ENCODE measurements at places on chromosomes 3 and 15. TPM values are rescaled to one million over a fixed set of nuclear protein-coding genes. Genes with fewer than 3 reads are reported as not detected.

The PRKAR2A gene
- polyA plus RNA-seq = 23.0 TPM

The FGF7 gene
- 56.4 TPM for polyA plus RNA-seq

The UPK1B gene
- 19.5 TPM for polyA plus RNA-seq

The MRAS gene
- 58.0 TPM for polyA plus RNA-seq

The SV2B gene
- 1.2 TPM for polyA plus RNA-seq

The SERINC4 gene
- polyA plus RNA-seq = 0.61 TPM

The DPPA2 gene
- not detected for polyA plus RNA-seq

The RPL14 gene
- 1,293 TPM for polyA plus RNA-seq

The ISLR2 gene
- 2.0 TPM for polyA plus RNA-seq

The ARL13B gene
- 9.6 TPM for polyA plus RNA-seq

The SEMA6D gene
- polyA plus RNA-seq = 2.5 TPM

The LXN gene
- polyA plus RNA-seq = 27.1 TPM

The TFG gene
- polyA plus RNA-seq = 64.7 TPM

The CRYGS gene
- polyA plus RNA-seq = 1.3 TPM

The SYNPR gene
- polyA plus RNA-seq = not detected

The DTX3L gene
- polyA plus RNA-seq = 12.8 TPM

The CDCP1 gene
- polyA plus RNA-seq = 2.0 TPM

The WDR82 gene
- 73.7 TPM for polyA plus RNA-seq

The KCNMB2 gene
- polyA plus RNA-seq = 0.06 TPM

The DGKG gene
- polyA plus RNA-seq = 4.2 TPM

The POMGNT2 gene
- 39.8 TPM for polyA plus RNA-seq

The MUC20 gene
- polyA plus RNA-seq = 6.2 TPM

The MAGI1 gene
- polyA plus RNA-seq = 9.7 TPM

The GPR149 gene
- not detected for polyA plus RNA-seq

Data from urinary bladder (tissue), 4 donors.